Stimulated activated CD4-positive, alpha-beta T cell treated with anti-CD3 and anti-CD28 coated beads, Interleukin-1b, Interleukin-23, amount 100 ng/mL, for 4 hours (primary cell): ENCODE measurements at places on chromosomes 3 and 15.

GRCh38 chr3:187456250-187456649 is 88.1 kb downstream of the RTP4 start:
- no peak for DNase-seq

- peak; percentile 73 for DNase-seq
Observed at GRCh38 chr3:112734736-112735350, 93.9 kb upstream of the CCDC80 start.

DNA sequence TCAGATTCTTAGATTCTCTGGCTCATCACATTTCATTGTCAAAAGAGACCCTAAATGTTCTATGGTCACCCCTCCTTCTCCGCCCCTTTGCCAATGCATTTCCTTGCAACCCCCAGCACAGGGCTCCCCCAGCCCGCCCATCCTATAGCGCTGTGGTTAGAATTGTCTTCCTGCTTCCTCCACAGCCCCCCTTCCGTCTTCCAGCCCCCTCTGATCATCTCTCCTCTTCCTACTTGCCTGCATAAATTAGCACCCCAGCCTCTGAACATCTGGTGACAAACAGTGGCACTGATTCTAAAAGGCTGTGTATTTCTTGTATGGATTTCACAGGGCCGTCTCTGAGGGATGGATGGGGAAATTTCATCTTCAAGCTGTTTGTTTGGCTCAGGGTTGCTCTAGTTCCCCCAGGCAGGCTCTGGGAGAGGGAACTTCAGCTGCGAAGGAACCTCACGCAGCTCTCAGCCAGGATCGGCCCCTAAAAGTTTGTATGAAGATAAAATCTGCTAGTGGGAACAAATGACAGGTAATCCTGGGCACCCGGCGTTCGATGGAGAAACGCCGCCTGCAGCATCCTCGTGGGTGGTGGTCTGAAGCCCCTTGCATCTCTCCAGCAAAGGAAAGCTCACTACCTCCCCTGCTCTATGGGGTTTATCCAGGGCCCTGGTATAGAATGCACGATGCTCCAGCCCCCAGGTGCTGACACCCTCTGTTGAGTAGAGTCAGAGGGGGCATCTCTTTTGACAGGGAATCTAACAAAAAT is 83.0 kb downstream of the WNT7A start:
- DNase-seq, result no peak

GRCh38 chr15:81191701-81192100 is 5.0 kb upstream of the IL16 start:
- no peak for DNase-seq

DNA sequence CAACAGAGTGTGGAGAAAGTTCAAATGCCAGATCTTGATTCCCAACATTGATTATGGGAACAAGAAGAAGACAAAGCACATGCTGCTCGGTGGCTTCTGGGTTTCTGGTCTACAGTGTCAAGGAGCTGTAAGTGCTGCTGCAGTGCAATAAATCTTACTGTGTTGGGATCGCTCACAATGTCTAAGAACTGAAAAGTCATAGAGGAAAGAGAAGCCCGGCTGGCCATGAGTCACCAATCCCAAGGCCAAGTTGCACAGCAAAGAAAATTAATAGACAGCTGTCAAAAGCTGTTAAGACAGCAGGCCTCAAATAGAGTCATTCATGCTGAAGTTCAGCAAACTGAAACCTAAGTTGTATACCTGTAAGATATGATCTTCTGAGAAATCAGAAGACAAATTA is 33.2 kb upstream of the SPPL2A start:
- DNase-seq, result no peak

GRCh38 chr15:89419370-89419984 is 76.9 kb downstream of the RHCG start:
- no peak for DNase-seq

DNA sequence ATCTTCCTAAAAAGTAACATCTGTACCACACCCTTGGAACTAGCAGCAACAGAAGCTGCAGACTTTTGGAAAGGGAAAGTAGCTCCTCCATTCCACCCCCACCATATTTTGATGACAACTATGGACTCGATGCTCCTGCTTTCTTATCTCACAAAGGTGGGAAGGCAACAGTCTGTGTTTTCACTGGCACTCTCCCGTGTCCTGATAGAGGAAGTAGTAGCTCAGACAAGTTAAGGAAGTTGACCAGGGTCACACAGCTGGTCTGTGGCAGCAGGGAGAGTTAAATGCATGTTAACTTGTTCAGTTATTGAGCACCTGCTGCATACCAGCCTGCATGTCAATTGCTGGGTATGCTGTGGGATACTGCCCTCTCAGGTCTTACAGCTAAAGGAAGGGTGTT is 33.1 kb downstream of the BHLHE40 start:
- no peak for DNase-seq

DNA sequence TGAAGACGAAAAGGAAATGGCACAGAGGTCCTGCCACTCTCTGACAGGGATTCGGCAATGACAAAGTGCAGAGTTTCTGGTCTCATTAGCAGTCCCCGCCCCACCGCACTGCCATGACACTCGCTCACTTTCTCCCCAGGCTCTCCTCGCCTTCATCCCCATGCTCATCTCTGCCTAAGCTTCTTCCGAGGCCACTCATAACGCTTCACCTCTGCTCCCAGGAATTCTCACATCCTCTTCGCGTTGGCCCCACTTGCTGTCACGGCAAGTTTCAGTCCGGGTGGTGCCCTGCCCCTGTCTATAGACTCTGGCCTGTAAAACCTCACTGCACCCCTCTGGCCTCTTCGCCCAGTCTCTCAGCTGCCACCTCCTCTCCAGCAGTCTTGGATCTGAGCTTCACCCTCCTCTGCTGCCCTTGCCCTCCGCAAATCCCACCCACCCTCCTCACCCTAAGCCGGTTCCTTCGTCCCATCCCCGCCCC is 654 bp downstream of the RUBCN start:
- DNase-seq, result peak; percentile 41

GRCh38 chr3:46089237-46090011 is 62.1 kb upstream of the XCR1 start:
- no peak for DNase-seq

DNA sequence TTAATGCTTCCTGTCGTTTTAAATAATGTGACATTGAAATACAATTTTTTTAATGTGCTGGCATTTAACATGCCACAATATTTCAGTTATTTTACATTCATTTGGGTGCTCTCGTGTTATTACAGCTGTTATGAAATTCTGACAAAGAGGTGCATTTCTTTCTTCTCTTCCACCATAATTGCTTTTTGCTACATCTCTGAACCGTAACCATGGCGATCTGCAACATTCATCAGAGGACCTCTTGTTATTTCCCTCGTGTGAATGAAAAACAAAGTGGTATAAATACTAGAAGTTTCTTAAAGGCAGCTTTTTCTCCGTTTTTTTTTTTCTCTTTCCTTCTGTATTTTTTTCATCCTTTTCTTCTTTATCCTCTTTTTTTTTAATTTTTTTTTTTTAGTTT is 316.4 kb downstream of the MCTP2 start:
- DNase-seq, result no peak

DNA sequence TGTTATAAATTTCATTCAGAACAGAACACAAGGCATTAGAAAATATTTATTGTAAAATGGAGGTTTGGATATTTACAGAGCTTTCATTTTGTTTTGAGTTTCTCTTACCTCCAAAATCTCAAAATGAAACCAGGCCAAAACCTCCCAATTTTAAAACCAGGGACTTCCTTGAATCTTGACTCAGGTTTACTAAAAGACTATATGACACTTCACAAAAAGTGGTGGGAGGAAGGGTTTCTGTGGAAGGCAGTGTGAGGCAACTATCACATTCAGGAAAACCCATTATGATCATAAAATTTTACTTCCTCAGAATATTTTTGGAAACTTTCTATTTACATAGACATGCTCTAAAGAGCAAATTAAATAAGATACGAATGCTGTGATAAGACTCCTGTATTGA is 205.8 kb upstream of the EOMES start:
- no peak for DNase-seq

DNA sequence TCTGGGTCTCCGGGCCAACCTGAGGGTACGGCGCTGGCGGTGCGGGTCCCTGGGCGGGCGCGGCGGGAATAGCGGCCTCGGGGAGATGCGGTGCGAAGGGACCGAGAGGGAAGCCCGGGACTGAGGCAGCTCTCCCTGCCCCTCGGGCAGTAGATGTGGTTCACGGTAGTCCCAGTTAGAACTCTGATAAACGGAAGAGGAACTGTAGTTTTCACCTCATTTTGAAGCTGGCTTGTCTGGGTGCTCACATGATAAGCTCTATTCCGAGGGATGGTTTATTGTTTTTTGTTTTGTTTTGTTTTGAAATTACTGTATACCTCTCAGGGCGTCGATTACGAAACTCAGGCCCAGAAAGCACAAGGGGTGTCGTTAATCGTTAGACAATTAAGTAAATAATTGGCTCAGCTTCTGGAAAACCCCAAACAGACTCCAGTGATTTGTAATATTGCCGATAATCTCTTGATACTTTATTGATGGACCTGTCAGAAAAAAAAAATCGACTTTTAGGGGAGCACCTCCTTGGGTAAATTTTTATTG is 413 bp downstream of the NUSAP1 start:
- DNase-seq, result no peak

DNA sequence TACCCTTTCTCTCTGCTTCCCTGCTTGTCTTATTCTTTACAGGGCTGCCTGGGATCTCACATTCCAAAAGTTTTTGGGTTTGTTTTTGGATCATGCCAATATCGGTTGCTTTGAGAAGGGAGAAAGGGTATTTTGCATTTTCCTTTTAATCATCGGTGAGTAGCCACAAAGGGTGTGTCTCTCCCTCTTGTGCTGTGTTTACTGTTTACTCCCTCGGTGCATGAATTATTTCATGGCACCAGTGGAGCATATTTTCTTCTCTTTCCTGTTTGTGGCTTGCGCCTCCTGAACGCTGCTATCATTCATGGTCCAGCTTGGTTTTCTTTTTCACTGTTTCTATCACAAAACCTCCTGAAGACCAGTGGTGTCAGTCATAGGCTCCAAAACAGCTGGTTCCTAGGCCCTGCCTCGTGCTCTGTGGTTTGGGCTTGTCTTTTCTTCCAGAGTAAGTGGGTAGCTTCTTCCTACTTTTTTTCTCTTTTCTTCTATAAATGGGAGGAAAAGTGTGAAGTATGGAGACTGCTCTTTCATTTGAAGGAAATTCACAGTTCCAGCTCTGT is 54.9 kb downstream of the IGF1R start:
- no peak for DNase-seq

GRCh38 chr15:70079888-70080287 is 17.8 kb downstream of the TLE3 start:
- no peak for DNase-seq

DNA sequence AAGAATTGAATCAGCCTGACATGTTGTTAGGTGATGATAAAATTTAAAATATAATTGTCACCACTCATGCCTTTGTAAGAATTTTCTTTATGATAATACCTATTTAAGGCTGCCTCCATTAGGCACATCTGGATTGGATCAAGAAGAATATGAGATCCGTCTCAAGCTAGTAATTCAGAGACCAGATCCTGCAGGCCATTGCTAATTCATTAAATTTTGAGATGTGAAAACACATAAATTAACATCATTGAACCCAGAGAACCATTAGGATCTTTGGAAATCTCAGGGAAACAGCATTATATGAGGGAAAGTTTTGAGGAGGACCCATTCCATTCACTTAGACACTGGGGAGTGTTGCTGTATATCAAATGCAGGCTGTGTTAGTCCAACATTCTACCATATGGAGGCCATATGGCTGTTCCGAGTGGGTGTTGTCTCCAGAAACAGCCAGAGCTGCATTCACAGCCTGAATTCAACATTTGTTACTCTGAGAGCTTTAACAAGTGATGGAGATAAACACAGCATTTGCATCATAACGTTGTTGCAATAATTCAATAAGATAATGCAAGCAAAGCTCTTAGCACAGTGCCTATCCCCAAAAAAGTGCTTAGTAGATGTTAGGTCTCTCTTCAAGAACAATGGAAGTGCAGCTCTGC is 67.4 kb downstream of the DTWD1 start:
- no peak for DNase-seq

DNA sequence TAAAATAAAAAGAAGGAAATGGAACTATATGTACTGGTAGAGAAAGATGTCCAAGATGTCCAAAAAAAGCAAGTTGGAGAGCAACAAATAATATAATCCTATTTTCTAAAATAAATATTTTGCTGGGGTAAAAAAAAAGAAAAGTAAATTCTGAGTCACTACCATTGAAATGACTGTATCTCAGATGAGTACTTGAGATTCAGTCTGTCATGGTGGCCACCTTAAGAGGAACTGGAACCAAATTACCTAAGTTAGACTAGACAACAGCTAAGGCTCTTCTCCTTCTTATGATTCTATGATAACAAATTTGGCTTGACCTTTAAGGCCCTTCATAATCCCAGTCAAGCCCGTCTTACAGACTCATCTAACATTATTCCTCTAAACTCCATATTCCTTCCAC is 270.6 kb upstream of the HES1 start:
- no peak for DNase-seq

DNA sequence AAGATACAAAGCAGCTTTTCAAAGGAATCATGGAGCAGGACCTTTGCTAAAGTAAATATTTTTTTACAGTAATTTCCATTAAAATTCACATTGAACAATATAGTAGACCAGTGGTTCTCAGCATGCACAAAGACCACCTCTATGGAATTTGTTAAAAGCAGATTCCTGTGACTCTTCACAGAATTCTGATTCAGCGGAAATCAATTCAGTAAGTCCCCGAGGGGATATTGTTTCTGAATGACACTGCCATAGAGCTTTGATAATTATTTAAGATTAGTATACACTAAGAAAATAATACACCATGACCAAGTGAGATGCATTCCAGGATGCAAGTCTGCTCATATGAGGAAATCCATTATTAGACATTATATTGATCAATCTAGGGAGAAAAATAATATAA is 161.9 kb upstream of the TNIK start:
- DNase-seq, result no peak

DNA sequence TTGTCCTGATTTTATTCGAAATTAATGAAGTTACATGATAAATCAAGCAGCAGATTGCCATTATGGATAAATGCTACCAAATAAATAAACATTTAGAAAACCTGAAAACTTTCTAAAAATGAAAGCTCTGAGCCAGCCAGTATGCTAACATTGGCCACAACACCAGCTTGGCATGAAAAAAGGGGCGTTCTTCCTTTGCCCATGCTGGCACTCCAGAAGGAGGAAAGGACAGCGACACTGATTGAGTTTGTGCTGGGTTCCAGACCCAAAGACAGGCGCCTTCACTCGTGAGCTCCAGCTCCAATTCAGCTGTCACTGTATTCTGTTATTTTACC is 5.1 kb downstream of the STIMATE start:
- DNase-seq, result no peak

DNA sequence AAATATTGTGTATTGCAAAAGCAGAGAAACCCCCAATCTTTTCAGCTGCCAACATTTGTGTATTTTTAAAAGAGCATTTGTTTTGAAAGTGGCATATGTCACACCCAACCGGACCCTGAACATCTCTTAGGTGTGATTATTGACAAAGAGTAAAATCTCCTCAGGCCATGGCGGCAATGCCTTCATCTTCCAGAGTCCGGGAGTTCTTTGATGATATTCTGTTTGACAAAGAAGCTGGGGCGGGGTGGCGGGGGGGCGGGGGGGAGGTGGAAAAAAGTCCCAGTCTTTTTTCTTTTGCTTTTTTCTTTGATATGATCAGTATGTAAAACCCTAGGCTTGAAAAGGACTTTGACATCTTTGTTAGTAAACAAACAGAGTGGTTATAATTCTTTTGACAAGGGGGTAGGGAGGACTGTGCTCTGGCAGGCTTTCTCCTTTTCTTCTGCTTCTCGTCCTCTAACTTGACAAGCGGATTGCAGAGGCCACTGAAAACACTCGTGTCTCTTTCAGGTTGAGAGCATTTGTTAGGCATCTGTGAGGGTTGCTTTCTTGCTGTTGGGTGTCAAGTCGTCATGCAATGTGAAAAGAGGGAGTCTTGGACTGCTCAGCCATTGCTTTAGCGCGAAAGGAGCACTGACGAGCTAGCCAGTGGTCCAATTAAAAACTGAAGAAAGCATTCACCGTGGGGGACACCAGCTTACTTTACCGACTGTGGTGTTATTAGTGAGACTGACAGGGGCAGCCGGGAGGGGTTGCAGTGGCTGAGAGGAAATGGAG is 243.2 kb downstream of the NSUN3 start:
- no peak for DNase-seq
